Posterior cingulate gyrus (tissue), 11 donors: ENCODE measurements at places on chromosomes 2 and 18.

DNA sequence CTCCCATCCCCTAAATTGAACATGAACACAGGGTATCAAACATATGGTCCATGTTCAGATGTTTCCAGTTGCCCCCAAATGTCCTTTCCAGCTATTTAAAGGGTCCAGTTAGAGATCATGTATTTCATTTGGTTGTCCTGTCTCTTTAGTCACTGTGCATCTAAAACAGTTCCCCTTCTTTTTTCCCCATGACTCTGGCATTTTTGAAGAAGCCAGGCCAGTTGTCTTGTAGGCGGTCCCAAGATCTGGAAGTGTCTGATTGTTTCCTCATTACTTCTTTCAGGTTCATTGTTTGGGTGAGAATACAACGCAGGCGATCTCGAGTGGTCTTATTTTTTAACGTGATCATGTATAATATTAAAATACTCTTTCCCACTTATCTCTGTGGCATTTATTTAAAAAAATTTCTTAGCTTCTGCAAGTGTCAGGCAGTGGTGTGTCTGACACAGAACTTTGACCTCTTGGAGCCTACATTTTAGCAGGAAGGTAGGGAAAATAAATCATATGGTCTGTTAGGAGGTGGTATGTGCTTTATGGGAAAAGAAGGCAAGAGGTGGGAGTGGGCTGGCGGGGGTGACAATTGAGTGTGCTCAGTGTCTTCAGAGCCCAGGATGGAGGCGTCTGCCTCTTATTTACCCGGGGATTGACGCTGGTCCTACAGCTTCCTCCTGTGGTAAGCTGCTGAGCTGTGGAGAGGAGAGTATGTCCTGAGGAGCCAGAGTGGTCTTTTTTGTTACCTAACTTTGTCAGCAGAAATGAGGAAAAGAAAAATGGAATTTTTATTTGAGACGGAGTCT lies 8.1 kb downstream of the RAB31 start:
- DNase-seq, result no peak

DNA sequence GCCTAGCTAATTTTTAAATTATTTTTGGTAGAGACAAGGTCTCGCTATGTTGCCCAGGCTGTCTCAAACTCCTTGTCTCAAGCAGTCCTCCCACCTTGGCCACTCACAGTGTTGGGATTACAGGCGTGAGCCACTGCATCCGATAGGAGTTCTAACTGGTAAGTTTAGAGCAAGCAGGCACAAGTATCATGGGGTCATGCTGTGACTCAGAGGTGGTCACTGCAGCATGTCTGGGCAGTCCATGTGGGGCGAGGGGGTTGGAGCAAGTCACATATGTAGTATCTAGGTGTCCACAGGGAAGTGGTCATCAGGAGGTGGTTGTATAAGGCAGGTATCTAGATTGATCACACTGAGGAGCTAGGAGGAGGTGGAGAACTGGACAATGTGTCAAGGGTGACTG lies 22.7 kb upstream of the STARD7 start:
- no peak for DNase-seq

GRCh38 chr2:62573137-62573731 lies 67.2 kb upstream of the TMEM17 start:
- DNase-seq, result no peak

DNA sequence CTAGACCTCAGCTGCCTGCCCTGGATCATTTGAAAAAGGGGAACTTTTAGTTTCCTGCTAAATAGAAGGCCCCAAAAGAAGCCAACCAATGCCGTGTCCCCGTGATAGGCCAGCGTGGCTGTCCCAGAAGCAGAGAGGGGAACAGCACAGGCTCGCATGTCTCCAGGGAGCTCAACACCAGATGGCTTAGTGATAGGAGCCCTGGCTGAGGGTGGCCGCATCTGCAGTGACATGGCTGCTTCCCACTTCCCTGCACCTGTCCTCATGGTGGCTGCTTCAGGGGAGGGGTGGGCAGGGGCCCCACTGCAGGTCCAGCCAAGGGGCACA lies 79.6 kb downstream of the MBP start:
- DNase-seq, result no peak

- no peak for DNase-seq
Observed at GRCh38 chr2:79906139-79906890, 393.5 kb downstream of the CTNNA2 start.

GRCh38 chr2:100247256-100248043 lies 74.9 kb downstream of the LONRF2 start:
- no peak for DNase-seq

DNA sequence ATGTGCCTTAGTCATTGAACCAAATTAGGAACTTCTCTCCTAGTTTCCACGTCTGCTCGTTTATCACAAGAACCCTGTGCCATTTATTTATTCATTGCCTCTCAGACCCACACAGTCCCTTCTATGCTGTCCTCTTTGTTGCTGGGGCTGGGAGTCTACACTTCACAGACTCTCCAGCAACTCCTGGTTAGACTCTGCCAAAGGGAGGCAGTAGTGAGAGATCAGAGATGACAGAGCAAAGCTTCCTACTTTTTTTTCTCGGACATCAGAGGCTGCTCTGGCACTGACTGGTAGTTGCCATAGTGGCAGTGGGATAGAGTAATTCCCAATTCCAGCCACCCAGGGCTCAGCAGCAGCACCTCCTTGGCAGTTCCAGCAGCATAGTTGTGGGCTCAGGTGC lies 277.5 kb downstream of the BCL11A start:
- DNase-seq, result no peak

DNA sequence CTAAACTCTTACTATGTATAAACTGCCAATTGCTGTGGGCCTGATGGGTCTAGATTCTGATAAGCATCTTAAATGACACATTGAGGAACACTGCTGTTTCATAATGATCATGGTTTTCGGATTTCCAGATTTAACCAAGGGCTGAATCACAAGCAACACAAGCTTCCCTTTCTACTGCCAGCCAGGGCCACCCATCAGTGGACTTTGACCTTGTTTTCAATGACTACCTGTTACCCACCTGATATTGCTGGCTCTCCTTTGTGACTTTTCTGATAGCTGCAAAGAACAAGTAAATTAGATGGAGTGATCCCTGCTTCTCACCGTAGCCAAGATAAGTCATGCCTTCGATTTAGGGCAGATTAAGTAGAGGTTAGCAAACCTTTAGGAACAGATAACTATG lies 259.0 kb downstream of the PAX3 start:
- DNase-seq, result no peak

DNA sequence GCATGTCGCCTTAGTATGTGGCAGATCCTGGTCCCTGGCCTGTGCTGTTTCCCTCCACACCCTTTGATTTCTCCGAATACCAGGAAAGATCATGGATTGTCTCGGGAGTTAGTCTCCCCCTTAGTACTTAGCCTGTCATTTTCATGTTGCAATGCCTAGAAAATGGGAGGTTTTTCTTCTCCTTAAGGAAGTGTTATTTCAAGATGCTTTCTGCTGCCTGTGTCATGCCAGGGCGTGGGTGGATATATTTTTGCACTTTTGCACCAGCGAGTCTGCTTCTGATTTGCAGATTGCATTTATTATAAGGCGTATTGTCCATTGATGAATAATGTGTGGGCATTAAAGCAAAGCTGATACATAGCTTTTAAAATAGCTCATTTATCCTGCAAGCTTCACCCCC lies 223.5 kb downstream of the NEDD4L start:
- no peak for DNase-seq

DNA sequence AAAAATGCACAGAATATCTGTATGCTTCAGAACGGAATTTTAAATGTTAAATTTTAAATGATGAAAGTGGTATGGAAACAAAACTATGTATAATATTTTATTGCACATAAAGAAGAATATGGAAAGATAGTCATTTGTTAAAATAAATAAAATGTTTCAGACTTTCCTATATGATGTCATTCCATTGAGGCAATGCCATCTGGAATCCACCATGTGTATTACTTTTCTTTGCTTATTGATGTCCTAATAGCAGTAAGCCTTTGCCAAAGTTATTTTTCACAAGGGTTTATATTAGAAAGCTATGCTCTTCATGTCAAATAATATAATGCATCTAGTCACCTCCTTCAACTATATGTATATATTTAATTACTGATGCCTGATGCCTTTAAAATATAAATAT lies 601.6 kb upstream of the PKDCC start:
- DNase-seq, result no peak

DNA sequence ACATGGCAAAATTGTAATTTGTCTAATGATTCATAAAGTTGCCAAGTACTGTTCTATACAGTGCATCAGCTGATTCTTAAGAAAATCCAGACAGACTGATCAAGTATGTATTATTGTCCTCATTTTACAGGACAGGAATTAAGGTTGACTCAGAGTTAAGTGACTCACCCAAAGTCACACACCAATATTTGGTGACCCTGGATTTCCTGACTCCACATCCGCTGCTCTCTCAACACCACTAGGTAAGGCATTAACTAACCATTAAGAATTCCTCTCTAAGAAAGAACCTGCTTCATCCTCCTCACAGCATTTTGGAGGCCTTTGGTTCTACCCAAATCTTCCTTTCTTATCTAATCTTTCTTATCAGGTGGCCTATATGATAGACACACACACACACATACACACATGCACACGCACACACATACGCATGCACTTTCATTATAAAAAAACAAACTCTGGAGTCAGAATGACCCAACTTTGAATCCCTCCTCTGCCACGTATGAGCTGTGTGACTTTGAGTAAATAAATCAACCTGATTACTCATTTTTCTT lies 150.8 kb downstream of the ANKRD44 start:
- DNase-seq, result no peak

DNA sequence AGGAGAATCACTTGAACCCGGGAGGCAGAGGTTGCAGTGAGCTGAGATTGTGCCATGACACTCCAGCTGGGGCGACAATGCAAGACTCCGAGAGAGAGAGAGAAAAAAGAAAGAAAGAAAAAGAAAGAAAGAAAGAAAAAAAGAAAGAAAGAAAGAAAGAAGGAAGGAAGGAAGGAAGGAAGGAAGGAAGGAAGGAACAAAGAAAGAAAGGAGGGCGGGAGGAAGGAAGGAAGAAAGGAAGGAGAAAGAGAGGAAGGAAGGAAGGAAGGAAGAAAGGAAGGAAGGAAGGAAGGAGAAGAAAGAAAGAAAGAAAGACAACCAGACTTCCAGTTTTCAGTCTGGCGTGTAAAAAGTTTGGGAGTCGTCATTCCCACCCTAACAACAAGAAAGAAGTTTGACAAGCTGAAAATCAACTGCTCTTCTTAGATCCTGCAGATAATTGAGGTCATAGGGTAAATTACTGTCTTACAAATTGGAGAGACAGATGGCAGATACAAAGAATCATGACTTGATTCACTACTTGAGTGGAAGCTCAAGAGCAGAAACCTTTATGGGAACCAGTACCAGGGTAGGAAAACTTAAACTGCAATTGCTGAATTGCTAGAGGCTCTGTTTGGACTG lies 15.1 kb upstream of the CYP27C1 start:
- DNase-seq, result no peak

DNA sequence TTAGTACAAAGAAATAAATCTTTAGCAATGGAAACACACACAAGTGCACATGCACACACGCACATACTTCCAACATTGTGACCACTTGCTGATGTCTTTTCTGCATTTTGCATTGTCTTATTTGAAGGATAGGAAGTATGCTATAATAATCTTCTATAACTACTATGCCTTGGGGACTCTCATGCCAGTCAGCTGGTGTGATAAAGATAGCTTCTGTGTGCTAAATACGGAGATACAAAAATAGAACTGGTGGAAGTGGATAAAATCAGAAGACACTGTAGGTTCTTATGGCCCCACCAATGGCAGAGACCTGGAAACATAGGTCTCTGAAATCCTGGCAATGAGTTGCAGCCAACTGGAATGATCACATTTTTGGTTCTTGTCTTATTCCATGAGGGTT lies 31.5 kb upstream of the RASGRP3 start:
- no peak for DNase-seq

GRCh38 chr2:161991991-161992390 lies 82.0 kb downstream of the DPP4 start:
- no peak for DNase-seq

DNA sequence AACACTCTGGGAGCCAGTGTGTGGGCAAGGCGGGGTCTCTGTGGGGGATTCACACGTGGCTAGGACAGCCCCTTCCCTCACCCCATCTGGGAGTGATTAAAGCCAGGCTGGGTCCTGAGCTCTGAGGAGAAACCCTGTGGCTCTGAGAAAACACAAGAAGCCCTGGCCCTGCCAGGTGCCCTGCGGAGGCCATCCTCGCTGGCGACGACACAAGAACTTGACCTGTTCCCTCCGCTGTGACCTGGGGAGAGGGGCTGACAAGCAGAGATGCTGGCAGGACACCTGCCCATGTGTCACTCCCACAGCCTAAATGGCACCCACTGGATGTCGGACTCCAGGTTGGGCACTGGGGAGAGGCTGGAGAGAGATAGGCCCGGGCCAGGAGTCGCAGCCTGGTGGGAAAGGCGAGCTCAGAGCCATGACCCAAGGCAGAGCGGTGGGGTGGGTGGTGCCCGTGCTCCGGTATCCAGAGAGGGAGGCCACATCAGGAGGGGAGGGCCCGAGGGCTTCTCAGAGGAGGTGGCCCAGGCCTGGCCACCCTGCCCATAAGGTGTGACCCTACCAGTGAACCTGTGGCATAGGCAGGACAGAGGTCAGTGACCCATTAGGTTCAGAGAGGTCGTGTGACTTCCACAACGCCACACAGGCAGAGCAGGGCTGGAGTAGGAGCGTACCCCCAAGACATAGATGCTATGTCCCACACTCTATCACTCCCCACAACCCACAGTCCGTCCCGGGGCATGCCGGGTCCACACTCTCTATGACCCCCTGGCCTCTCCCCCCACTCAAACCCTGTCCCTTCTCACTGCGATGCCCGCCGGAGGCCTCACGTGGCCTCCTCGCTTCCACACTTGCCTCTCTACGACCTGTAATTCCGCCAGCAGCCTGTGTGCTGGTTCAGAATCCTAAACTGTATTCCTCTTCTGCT lies 59.4 kb upstream of the HPCAL1 start:
- no peak for DNase-seq

DNA sequence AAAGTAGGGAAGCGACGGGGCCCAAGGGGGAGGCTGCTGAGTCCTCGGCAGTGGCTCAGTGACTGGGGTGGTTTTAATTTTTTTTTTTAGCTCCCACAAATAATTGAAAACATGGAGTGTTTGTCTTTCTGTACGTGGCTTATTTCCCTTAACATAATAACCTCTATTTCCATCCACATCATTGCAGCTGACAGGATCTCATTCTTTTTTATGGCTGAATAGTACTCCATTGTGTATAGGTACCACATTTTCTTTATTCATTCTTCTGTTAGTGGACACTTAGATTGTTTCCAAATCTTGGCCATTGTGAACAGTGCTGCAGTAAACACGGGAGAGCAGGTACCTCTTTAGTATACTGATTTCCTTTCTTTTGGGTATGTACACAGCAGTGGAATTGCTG lies 65.1 kb downstream of the ASAP2 start:
- DNase-seq, result no peak

- DNase-seq, result no peak
Observed at GRCh38 chr18:57802213-57803102, 657 bp downstream of the ATP8B1 start.

GRCh38 chr2:124267794-124268193 lies 242.7 kb downstream of the CNTNAP5 start:
- no peak for DNase-seq

DNA sequence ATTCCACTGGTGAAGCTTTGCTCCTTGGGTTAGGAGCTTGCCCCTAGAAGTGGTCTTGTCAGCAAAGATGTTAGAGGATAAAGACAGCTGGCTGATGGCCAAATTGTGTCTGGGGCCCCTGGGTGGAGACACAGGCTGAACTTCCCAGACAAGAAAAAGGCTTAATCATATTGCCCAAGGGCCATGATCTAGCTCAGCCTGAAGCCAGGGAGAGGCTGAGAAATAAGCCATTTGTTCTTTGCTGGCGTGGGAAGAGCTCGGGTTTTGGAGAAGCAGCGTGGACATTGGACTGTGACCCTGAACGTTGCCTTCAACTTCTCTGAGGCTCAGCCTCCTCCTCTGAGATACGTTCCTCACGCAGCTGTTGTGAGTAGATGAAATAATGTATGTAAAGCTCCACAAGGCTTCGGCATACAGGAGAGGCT lies 153.0 kb downstream of the ZFP36L2 start:
- no peak for DNase-seq
